Activated CD8-positive, alpha-beta memory T cell treated with anti-CD3 and anti-CD28 coated beads for 1 hour (primary cell): ENCODE measurements at places on chromosomes 2 and 18.

DNA sequence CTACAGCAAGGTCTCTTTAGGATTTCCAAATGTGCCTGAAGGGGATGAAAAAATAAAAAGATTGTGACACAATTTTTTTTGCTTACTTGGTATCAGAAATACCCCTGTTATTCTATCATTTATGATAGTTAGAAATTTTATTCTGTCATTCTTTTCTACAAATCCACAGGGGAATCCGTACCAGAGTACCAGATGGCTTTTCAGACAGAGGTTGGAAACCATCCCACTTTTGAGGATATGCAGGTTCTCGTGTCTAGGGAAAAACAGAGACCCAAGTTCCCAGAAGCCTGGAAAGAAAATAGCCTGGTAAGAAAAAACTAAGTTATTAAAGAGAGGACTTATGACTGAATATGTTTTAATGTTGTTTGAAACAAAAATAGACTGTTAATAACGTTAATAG is 92.6 kb upstream of the FAM117B start:
- no peak for DNase-seq

DNA sequence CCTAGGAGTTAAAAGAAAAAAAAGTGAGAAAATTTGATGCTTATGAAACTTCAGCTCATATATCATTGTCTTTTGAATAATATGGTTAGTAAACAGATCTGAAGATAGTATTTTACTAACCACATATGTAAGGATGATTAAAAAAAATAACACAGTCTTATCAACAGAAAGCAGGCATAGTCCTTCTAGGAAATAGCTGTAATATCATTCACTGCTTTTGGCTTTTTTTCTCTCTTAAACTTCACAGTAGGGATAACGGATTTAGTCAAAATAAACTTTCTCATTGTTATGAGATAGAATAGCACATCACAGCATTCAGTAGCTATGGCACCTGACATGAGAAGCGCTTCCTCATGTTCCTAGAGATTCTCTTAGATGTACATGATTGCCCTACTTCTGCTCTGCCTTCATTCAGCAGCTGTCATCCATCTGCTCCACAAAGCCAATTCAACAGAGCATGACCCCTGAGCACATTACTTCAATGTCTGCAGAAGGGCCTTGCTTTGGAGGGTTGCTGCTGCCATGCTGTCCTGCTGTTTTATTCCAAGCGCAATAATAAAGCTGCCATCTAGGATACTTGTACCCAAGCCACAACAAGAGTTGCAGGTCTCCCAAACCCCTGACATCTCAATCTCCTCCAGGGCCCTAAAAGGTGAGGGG is 67.0 kb downstream of the TTC21B start:
- no peak for DNase-seq

DNA sequence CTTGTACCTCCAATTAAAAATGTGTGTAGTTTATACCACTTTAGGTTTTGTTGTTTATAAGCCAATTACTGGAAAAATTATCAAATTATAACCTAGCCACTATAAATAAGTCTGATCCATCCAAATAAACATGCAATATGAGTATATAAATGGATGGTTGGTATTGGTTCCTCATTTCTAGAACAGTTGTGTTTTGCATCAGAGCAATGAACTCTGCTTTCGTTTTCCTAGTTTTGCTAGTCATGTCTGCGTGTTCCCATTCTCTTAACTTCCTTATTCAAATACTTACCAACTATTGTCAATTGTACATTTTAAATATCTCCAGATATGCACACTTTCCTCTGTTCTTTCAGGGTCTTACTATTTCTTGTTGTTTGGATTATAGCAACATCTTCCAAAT is 641.7 kb downstream of the NR4A2 start:
- no peak for DNase-seq

DNA sequence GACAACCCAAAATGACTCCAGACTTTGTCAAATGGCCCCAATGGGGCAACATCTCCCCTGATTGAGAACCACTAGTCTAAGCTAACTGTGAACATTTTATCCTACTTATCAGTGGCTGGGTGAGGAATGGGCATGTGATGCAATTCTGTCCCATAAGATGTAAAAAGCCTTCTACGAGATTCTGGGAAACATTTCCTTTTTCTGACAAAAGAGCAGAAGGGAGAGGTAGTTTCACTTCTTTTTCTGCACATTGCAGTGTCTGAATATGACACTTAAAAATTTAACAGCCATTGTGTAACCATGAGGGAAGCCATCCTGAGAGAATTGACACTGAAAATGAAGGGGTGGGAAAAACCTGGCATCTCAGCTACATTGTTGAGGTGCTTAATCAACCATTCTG is 17.3 kb upstream of the MARCHF4 start:
- no peak for DNase-seq

DNA sequence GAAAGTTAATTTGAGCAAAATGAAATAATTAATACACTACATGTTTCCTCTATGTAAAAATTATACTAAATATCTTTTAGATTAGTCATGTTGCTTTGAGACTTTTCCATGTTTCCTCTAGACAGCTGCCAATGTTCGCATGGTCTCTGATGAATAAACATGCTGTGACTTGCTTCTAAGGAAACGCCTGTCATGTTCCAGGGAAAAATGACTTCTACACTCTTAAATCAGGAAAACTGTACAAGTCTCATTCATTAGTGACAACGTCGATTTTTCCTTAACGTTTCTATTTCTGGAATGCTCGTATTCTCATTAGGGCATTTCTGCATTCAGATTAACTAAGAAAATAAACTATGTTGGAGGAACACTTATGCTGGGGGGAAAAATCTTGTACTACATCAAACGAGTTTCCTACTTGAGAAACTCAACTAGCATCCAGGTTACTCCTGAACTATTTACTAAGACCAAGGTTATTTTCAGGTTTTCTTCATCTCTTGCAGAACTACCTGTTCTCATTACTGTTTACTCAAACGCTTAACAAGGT is 1.6 kb downstream of the COBLL1 start:
- no peak for DNase-seq

GRCh38 chr18:59639821-59640220 is 57.4 kb downstream of the CCBE1 start:
- no peak for DNase-seq

DNA sequence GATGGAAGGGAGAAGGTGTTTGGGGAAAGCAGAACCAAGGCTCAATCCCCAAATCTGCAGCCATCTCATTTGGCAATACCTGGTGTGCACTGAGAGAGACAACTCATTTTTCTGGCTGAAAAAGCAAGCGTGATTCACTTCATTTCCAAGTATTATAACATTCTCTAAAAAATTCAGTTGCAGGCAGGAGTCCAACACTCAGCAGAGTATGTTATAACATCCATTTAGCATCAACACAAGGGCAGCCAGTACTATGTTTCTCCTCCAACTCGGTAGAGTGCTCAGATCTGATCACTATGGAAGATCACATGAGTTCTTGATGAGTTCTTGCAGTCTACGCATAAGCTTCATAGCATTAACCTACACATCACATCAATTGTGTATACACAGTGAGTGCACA is 99.4 kb upstream of the PID1 start:
- DNase-seq, result no peak

DNA sequence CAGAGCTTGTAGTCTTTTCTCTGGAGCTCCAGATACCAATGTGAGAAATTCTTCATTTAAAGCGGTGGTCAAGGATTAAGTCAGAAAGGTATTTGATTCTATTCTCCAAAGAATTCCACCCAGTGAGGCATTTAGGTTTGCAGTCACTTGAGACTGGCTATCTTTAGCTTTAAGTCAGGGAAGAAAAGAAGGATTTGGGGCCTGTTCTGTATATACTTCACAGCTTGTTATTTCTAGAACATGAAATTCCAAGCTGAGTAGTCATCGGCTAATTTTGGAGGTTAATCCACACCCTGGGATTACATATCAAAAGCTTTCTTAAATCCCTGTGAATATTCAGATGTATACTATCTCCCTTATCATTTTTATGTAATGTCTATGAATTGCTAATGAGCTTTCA is 39.4 kb downstream of the MYOM1 start:
- no peak for DNase-seq

DNA sequence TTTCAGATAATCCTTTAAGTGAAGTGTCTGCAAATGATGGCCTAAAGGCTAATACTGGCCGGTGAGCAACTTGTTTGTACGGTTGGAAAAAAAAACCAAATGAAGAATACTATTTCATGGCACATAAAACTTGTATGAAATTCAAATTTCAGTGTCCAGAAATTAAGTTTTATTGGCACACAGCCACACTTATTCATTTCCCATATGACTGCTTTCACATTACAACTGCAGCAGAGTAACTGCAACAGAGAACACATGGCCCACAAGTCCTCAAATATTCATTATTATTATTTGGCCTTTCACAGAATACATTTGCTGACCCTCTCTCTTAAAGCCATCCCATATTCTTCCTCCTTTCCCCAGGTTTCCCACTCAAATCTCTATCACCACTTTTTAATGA is 1268.6 kb downstream of the LRP1B start:
- DNase-seq, result no peak

GRCh38 chr18:68557183-68557582 is 157.7 kb downstream of the TMX3 start:
- no peak for DNase-seq

DNA sequence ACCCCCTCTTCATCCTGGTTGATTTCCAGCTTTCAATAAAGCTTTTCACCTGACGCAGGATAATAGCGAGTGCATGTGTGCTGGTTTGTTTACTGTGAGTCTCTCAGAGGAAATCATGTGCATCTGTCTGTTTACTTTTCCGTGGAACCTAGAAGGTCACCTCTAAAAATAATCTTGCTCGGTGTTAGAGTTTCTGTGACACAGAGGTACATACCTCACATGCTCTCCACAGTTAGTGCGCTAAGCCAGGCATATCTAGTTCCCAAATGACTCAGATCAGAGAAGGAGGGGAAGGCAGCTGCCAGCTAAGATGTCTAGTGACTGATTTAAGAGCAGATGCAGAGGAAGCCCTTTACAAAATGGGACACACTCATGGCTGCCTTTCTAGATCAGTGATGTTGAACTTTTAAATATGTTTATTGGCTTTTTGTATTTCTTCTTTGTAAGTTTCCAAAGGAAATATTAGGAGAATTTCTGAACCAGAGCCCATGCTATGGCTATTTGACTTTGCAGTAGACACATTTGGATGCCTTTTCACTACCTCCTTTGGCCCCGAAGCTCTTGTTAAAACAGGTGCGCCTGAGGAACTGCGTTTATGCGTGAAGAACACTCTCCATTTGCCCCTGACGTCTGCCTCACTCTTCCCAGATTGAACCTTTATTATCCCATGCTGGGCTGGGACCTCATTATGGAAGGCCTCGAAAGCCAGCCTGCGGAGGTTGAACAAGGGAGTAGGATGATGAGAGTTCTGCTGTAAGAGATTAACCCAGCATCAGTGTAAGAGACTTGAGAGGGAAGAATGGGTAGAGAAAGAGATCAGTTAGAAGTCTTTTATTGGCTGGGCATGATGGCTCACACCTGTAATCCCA is 145.6 kb downstream of the FAM161A start:
- no peak for DNase-seq

- no peak for DNase-seq
Measured at GRCh38 chr18:61574665-61575064, 241.4 kb downstream of the CDH20 start.

- DNase-seq, result no peak
Measured at GRCh38 chr18:13233787-13234783, 15.5 kb downstream of the LDLRAD4 start.

DNA sequence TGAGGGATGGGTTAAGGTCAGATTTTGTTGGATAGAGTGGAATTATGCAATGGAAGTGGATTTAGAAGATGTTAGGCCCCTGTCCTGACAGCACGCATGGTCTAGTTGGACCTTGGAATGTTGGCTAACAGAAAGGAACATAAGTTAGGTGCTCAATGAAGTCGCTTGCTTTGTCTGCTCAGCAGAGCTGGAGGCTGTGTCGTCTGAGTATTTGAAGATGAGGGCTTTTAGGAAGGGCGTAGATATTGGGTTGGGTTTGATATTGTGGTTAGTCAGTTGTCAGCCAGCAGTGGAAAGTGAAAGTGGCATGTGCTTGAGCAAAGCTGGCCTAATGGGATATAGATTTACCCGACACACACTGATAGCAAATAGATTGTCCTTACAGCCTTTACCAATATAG is 239.3 kb downstream of the PRKCE start:
- DNase-seq, result no peak

GRCh38 chr2:237418300-237418699 is 4.3 kb upstream of the COL6A3 start:
- no peak for DNase-seq

DNA sequence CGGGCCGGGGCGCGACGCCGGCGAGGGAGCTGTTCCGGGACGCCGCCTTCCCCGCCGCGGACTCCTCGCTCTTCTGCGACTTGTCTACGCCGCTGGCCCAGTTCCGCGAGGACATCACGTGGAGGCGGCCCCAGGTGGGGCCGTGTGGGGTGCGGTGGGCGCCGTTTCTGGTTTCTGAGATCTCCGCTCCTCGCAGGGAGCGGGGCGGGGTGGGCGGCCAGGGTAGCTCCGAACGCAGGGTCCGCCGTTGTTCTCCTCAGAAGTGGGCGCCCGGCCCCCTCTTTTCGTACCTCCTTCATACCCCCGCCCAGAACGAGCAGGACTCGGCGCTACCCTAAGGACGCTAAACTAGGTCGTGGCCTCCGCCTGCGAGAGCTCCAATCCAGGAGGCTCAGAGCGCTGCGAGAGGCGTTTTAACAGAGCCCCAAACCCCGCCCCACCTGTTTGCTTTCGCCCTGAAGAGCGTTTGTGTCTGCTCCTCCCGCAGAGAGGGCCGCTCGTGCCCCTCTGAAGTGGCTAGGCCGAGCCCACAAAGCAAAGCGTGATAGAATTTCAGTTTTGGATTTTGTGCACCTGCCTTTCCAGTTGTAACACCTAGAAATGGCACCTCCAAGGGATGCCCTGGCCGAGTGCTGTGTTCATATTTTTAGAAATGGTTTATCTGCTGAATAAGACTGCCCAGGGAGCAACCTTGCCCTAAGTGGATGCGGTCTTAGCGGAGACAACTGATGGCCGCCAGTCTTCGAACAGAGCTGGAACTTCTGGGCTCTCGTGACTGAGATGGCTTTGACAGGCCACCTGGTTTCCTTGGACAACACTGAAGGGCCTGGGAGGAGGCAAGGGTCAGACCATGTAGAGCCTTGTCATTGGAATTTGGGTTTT is 626 bp downstream of the CAPN10 start:
- DNase-seq, result peak; percentile 28

DNA sequence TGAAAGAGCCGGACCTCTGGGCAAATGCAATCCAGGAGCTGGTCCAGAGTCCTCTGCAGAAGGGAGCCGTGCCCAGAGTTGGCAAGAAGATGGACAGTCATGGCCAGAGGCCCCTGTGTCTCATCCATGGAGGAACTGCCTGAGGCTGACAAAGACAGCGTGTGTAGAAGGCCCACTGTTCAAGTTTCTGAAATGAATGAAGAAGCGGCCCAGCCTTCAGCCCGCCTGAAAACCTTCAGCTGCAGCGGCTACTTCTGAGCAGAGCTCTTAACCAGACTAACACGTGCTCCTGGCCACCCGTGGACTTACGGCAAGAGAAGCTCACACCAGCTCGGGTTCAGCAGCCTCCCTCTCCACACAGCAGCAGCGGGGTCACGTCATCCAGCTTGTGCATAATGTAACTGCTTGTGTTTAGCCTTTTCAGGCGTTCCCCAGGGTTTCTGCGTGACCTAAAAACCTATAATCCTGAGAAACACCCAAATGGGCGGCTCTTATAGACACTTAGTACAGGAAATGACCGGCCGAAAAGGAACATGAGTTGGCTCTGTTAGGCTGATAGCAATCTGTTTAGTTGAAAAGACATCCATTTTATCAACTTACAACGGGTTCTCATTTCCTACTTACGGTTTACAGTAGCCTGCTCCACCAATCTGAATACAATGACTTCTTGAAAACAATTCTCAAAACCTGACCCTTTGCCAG is at the start of gene FAM124B:
TSS of gene FAM124B (minus strand) at position 467 of the 702 bp plus-strand sequence. CDS start at position 128, 339 bp downstream.
- no peak for DNase-seq

GRCh38 chr2:73983322-73984202 is 1.1 kb upstream of the TET3 start:
- no peak for DNase-seq

GRCh38 chr2:100273387-100273786 is 48.9 kb downstream of the LONRF2 start:
- DNase-seq, result no peak
